Naive thymus-derived CD4-positive, alpha-beta T cell (primary cell): ENCODE measurements at places on chromosomes 11 and 22.

DNA sequence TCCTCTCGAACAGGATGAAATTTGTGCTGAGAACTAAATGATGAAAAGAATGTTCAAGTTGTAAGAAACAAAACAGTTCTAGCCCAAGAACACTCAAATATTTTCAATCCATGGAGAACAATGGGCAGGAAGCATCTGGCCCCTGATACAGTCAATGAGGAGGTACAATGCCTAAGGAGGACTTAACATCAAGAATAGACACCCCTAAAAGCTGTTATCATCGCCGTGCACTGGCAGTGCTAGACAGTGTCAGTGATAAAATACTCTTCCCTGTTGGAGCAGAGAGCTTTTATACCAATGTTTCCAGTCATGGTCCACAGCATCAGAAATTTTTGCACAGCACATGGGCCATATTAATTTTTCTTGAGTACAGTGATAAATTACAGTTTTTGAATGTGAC, 20.2 kb upstream of the VSTM5 start:
- no peak for DNase-seq

- DNase-seq = no peak
Measured at GRCh38 chr11:27437829-27438594, 34.6 kb downstream of the LGR4 start.

DNA sequence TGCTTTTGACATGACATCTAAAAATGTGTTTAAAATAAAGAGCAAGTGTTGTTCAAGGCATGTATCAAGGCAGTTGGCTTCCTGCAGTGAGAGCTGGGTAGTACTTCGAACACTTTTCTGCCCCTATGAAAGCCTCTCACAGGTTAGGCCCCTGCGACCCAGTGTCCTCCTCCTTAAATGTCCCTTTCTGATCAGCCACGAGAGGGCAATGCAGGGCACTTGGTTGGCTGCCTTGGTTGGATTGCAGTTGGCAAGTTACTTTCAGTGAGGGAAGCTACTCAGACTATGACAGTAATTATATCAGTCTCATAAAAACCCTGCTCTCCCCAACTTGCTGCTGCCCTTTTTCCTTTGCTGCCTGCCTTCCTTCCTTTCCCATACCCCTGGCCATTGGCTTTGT, 743.8 kb downstream of the NTM start:
- no peak for DNase-seq

- no peak for DNase-seq
Measured at GRCh38 chr11:8828580-8829361, 82.2 kb upstream of the AKIP1 start.

DNA sequence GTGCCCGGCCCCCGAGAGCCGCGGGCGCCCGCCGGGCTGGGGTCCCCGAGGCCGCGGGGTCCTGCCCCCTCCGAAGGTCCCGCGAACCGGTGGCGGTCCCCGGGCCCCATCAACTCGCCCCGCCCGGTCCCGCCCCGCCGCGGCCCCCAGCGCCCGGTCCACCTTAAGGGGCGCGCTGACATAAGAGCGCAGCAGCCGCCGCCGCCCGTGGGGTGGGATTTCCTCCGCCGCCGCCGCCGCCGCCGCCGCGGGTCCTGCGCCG, at the start of gene ZDHHC8:
Gene ZDHHC8, plus strand, starts transcription at position 208 of the 262 bp plus-strand sequence. CDS start 144 bp downstream, outside the sequence.
- DNase-seq = peak; percentile 24

DNA sequence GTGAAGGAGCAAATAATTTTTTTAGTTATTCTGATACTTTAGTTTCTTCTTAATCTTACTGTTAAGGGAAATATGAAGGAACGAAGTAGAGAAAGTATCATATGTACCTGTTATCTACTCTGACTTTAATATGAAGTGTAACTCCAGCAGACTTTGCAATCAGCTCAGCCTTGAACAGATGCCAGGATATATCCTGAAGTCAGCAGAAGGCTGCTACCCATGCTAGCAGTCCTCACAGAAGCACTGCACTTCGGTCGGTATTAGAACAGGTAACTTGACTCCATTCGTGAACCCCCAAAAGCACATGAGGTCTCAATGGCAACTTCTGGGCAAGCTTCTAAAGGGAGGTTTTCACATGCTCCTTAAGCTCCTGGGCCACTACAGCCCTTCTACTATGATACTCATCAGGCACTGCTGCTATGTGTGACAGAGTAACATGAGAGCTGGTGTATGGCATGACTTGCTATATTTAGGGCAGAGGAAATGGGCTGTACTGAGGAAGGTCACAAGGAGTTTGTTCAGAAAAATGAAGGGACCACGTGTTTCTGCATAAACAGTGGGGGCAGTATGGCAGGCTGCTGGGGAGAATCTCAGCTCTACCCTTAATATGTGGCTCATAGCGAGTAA, 344.1 kb downstream of the SOX6 start:
- no peak for DNase-seq

- no peak for DNase-seq
Measured at GRCh38 chr11:9619971-9620370, 43.9 kb upstream of the SWAP70 start.

DNA sequence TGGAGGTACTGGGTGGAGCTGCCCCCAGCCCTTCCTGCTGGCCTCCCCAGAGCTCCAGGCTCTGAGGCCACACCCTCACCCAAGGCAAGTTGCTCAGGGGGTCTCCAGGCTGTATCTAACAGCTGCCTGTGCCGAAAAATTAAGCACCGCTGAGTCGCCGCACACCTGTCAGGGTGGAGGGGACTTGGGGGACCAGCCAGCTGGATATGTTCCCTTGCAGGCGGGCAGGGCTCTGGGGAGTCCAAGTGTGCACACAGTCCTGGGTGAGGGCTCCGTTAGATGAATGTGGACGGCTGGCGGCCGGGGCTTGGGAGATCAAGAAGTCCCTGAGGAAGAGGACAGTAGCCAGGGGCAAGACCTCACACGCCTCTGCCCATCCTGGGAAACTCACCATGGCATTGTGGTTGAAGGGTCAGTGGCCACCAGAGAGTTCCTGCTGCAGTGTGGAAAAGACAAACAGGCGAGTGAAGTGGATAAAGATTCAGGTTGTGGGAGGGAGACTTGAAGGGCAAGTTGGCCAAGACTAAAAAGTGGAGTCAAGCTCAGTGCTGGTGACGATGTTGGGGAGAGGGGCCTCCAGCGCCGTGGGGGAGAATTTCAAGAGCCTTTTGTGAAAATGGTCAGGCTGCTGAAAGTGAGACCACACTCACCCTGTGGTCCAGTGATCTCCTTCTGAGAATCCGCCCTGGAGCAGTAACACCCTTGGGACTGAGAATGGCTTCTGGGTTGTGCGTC, 69.6 kb downstream of the CDKN1C start:
- DNase-seq = no peak

DNA sequence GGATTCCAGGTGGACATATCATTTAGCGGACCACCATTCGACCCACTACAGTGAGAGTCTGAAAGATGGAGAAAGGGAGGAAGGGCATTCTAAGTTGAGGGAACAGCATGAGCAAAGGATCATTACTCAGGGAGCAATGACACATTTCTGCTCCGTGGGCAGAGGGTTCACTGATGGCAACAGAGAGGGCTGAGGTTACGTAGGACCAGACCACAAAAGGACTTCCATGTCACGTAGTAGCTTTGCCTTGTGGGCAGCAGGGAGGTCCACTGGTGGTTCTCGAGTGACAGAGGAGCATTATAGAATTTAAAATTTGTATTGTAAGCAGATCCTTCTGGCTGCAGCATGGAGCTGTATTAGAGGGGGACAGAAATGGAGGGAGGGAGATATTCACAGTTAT, 109.7 kb upstream of the NAV2 start:
- no peak for DNase-seq

- no peak for DNase-seq
Measured at GRCh38 chr11:47105974-47106373, 70.7 kb downstream of the ARFGAP2 start.

DNA sequence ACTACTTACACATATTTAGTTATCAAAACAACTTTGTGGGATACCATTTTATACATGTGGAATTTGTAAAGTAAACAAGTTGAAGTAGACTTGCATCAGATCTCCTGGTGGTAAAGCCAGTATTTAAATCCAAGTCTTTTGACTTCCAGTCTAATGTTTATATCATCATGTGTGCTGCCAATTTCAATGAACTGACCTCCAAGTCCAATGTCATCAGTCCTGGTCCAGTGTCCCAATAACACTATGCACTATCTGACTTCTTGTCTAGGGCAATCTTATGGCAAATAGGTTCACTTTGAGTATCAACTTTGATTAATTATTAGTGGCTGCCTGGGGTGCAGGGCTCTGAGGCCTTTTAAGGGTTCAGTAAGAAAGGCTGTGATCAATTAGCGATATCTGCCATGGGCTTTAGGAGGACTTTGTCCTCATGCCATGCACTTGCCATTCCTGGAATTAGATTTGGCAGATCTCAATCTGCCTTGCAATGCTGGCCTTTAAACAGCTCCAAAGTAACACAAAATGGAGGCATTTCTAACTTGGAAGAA, 9.6 kb upstream of the PTS start:
- no peak for DNase-seq

DNA sequence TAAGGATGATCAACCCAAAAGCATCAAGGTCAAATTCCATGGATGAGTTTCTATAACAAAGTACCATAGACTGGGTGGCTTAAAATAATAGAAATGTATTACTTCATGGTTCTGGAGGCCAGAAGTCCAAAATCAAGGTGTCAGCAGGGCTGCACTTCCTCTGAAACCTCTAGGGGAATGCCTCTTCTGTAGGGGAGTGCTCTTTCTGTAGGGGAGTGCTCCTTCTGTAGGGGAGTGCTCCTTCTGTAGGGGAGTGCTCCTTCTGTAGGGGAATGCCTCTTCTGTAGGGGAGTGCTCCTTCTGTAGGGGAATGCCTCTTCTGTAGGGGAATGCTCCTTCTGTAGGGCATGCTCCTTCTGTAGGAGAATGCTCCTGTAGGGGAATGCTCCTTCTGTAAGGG, 65.5 kb downstream of the FBLN1 start:
- no peak for DNase-seq

DNA sequence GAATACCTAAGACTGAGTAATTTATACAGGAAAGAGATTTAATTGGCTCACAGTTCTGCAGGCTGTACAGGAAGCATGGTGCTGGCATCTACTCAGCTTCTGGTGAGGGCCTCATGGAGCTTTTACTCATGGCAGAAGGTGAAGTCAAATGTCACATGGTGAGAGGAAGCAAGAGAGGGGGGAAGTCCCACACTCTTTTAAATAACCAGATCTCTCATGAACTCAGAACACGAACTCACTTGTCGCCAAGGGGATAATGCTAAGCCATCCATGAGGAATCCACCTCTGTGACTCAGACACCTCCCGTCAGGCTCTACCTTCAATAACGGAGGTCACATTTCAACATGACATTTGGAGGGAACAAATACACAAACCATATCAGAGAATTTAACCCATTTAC, 42.2 kb downstream of the BIRC2 start:
- DNase-seq = no peak

DNA sequence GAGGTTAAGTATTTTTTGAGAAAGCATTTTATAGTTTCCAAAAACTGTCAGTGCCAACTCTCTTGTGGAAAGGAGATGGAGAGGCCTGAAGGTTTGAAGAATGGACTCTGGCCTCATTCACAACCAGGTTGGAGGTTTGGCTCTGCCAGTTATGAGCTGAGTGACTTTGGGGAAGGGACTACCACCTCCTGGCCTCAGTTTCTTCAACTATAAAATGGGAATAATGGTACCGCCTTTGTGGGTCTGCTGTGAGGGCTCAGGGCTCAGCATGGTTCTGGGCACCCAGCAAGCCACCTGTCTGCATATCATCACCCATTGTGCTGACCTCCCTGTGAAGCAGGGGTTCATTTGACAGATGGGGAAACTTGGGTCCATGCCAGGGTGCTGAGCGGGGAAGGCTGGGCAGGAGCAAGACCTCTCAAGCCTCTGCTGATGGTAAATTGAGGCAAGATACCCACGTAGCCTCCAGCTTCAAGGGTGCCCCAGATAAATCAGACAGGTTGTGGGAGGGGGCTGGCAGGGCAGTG, 3.5 kb upstream of the LIF start:
- DNase-seq = no peak

DNA sequence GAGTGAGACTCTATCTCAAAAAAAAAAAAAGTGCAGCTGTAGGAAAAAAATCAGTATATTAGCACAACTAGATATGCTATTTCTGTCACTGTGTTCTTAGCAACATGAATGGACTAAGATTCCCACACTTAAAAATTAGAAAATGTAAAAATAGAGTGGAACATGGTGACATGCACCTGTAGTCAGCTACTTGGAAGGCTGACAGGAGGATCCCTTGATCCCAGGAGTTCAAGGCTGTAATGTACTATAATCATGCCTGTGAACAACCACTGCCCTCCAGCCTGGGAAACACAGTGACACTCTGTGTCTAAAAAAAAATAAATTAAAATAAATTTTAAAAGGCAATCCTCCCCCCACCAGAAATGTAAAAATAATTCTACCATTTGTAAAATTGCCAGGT, 29.8 kb downstream of the PICALM start:
- DNase-seq = no peak

- no peak for DNase-seq
Measured at GRCh38 chr22:28314959-28315358, 364.7 kb downstream of the TTC28 start.

GRCh38 chr22:30027169-30027568, 53.1 kb upstream of the HORMAD2 start:
- no peak for DNase-seq

DNA sequence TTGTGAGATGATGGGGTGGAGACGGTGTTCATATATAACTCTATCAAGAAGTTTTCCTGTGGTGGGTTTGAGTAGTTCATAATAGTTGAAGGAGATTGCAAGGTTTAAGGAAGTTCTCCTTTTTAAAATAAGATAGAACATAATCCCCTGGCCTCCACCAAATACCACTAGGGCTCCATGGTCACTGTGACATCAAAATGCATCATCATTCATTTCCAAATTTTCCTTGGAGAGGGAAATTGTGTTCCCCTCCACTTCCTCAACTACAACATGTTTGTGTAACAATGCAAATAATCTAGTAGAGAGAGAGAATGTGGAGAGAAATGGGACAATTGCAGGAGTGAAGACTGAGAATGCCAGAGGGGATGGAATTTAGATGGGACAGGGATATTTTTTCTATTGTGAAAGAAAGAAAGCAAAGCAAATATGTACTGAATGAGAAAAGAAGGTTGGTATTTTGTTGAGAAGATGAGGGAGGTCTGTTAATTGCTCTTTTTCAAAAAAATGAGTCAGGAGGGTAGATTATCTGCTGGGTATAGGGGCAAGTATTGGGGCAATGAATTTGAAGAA, 33.4 kb upstream of the ZBED5 start:
- DNase-seq = no peak

GRCh38 chr22:35870517-35871293, 153.0 kb downstream of the APOL5 start:
- no peak for DNase-seq

DNA sequence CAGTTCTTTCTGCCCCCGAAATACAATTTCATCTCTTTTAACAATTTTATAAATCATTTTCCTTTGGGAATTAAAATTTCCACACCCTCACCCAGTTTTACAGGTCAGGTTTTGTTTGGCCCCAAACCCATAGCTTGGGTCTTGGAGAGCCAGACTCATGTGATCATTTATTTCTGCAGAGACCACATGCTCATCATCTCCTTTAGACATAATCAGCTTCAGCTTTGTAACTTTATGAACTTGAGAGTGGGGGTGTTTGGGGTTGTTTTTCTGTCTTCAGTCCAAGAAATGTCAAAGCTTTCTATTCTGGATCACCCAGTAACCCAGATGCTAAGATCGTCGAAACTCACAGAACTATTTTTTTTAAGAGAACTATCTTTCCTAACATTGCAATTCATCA, 70.9 kb downstream of the DBX1 start:
- DNase-seq = no peak

GRCh38 chr22:42752230-42752746, 31.6 kb upstream of the A4GALT start:
- DNase-seq = no peak
